Stimulated activated CD4-positive, alpha-beta T cell treated with anti-CD3 and anti-CD28 coated beads, TNF-alpha, amount 100 ng/mL, for 1 hour (primary cell): ENCODE measurements at places on chromosomes 4 and X.

DNA sequence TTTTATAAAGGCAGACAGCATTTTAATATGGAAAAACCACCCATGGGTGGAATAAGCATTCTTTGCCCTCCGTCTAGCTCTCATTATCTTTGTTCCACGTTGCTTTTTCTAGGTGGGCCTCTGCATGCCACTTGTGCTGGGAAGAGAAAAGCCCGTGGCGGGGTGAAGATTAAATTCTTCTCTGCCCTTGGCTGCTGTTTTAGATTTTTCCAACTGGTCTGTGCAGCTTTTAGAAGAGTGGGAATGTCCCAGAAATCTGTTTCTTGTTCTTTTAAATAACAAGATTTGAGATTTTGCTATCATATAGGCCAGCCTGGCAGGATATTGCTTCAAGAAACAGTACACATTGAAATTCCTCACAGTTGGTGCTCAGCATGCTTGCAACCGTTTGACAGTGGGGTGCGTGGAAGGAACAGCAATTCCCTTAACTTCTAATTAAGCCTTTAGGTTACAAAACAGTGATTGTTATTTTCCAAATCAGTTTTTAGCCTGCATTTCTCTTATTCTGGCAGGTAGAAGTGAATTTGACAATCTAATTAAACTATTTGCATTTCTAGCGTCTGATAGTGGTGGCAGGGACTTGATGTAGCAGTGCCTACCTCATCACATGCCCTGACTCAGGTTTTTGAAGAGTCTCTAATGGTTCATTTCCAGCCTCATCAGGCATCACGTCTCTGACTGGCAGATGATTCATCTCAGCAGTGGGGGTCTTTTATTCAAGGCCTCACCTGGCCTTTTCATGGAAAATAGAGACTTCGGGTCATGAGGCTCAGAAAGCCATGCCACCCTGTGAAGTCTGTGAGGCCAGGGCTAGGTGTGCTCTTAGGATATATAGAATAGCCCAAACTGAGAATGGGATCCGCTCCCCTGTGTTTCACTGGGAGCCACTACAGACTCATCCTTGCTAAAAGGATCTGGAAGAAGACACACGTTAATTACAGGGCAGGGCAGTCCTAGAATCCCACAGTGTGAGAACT lies 50.8 kb downstream of the PPEF1 start:
- no peak for DNase-seq

DNA sequence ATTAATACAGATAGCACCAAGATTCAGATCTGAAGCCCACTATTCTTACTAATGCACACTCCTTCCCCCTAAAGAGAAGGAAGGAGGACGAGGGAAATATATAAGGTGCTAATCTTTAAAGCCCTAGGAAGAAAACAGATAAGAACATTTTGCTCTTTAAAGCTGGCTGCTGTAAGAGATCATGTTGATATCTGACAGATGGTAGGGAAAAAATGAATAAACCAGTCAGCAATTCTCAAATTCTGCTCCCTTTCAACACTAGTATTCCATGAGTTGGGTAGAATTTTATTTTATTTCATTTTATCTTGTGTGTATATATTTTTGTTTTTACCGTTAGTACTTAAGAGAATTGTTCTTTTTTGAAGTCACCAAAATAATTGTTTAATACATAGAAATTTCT lies 19.2 kb downstream of the OTC start:
- DNase-seq = no peak

- DNase-seq = no peak
Measured at GRCh38 chr4:167541286-167541685, 307.0 kb upstream of the SPOCK3 start.

DNA sequence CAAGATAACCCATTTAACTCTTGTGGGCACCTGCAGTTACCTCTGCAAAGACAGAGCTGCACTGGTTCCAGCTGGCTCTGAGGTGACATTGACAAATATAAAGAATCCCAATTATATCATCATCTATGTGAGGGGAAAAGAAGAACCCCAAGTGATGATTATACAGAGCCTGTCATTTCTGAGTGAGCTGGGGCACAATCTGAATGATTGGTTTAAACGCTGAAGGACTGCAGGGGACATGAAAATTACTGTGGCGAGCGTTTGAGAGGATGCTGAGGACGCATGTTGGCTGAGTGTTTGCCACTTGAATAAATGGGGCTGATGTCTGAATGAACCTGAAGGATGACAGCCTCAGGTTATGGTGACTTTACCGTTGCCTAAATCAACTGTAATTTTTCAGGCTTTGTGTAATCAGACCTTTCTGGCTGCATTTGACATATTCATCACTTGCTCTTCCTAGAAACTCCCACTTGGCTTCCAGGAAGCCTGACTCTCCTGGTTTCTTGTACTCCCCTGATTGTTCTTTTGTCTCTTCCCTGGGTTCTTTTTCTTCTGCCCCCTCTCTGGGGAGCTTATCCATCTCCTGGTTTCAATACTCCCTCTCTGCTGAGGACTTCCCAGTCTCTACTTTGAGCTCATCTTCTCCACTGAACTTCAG lies 4.1 kb upstream of the HSD17B10 start:
- DNase-seq = no peak

DNA sequence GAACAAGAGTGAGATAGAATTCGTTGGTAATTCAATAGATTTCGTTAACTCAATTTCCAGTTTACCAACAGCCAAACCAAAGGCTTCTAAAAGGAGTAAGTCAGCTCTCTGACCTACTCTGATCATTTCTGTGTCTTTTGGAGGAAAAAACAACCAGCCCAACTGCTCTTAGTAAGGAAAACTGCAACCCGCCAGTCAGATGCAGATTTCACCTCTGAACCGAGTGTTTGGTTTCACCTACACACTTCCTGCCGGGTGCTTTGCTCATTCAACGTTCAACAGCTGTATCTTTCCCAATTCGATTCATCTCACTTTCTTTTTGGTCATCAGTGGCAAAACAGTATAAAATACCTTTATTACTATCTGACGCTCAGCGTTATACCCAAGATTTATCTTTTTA lies 24.5 kb downstream of the TMSB4X start:
- no peak for DNase-seq

DNA sequence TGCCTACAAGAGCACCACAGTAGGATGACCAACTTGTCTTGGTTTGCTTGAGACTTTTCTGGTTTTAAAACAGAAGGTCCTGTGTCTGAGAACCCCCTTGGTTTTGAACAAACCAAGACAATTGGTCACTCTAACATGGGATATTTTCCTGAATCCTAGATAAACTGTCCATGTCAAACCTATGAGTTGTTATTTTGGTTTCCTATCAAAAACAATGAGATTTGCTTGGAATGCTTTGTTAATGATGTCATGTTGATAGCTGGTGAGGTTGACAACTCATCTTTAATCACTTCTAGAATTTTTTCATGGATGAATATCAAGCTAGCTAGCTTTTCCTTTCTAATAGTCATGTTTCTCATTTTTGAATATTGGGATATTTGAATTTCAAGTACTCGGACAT lies 518.3 kb upstream of the ARX start:
- no peak for DNase-seq

DNA sequence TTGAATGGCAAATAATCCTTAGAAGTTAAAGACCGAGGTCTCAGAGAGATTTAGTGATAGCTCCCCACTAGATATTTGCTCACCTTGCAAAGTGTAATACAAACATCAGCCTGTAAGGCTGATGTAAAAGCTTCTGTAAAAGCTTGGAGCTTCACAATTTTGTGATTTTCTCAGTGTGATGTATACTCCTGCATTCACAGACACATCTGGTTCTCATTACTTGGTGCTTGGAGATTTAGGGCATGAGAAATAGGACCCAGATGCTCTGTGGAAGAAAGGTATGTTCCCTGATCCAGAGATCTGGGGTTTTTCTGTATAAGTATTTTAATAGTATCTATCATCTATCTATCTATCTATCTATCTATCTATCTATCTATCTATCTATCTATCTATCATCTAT lies 1664.3 kb downstream of the C4orf33 start:
- DNase-seq = no peak

GRCh38 chrX:27186671-27187070 lies 276.5 kb downstream of the PPP4R3C start:
- DNase-seq = no peak

DNA sequence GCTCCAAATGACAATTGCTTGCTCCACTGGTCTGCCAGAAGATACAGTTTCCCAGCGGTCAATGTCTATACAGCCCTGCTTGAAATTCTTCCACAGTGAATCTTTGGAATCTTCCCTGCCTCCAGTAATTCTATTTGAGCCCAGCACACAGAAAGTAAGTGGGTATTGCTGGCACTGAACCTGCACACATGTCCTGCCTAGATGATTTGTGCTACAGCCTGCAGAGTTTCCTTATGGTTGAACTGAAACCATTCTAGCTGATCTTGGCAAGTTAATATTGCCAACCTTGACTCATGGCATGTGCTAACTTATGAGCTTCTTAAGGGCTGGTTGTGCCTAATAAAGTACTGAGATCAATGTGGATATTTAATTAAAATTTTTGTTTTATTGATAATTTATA lies 553.8 kb upstream of the GNPDA2 start:
- DNase-seq = no peak

DNA sequence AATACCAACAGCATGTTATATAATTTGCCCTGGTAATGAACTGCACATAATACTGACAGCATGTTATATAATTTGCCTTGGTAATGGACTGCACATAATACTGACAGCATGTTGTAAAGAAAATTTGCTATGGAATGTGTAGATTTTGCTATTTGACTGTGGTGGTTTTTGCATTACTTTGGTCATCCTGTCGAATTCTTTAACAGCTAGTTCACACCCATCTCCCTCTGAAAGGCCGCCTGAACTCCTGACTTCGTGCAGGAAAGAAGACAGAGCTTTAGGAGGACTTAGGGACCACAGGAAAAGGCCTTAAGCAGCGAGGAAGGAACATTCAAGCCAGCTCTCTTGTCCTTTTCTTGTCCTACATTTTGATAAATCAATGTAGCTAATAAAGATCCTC lies 45.2 kb upstream of the DCLK2 start:
- no peak for DNase-seq
